ENCODE measurements at places on chromosomes 1 and 21.

GRCh38 chr1:33634806-33635205 lies 162.4 kb downstream of the ZSCAN20 start:
- DNase-seq = peak; percentile 41

DNA sequence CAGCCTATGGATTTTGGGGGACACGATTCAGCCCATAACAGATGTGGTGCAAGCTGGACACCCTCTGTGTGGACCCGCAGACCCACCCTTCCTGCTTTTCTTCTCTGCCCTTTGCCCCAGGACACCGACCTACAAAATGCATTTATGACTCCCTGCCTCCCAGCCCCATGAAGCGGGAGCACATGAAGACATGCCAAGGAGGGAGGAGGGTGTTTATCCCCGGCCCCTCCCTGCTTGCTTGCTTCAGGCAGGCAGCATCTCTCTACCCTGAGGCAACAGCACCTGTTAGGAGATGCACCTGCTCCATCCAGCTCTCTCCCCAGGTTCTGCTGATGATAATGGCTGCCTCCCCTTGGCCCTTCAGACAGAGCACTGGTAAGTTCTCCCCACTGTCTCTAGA lies 187.5 kb downstream of the PSMG1 start:
- no peak for DNase-seq

DNA sequence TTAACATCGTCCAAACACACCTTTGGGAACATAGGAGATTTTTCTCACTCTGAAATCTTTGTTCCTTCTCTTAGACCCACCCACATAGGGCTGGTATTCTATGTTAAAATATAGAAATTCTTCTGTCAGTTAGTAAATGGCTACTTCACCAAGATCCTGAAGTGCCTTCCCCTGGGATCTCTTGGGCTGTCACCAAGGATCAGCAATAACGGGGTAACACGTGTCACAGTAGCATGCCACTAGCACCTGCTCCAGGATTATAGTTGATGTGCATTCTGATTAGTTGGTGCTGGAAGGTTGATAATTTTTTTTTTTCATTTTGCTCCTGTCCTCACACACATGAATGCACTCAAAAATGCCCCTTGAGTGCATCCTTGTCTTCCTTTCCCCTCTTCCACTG lies 298.7 kb downstream of the NTNG1 start:
- no peak for DNase-seq

DNA sequence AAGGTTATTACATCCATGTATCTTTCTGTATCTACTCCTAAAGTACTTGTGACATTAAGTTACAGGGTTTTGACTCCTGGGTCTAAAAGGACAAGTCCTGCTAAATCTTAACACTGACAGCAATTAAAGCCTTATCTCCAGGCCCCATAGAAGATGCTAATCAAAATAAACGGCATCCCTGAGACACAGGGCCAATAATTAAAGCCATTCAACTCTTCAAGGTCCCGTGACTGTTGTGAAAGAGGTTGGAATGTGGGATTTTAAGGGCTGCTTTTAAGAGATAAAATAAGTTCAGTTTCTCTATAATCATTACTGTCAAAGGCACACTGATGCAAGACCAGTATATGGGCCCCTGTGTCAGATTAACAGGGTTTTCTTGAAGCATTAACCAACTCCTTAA lies 8.3 kb downstream of the DNAI4 start:
- DNase-seq = no peak

- DNase-seq = no peak
Measured at GRCh38 chr1:157399343-157399983, 152.9 kb downstream of the FCRL5 start.

DNA sequence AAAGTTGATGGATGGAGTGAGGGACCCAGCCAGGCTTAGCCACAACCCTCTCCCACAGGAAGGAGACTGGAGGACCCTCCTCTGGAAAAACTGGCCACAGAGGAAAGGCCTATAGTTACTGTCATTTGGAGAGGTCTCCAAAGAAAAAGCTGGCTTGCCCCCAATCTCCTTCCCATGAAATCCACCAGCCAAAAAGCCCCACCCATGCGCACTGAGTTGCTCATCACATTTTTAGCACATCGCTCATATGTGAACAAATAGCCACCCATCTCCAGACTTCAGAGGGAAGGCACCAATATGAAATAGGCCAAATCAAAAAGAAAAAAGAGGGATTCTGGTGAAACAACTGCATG lies 36.9 kb upstream of the QSOX1 start:
- DNase-seq = no peak

- no peak for DNase-seq
Measured at GRCh38 chr1:107076841-107077240, 20.4 kb downstream of the PRMT6 start.

DNA sequence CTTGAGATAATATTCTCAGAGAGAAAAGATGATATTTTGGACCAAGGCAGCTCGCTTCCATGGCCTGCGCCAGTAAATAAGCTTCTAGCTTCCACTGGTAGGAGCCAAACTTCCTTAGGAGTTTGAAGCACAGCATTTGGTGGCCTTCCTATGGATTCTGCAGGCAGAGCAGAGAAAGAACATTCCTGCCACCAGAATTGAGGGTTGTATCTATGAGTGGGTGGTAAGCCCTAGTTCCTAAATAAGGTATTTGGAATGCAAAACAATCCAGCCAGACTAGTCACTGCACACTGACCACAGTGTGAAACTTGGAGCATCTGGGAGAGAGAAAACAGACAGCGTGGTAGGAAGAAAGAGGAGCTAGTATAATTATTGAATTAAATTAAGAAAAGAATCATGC lies 54.1 kb upstream of the BCAR3 start:
- no peak for DNase-seq

GRCh38 chr1:87203904-87204303 lies 124.8 kb upstream of the LMO4 start:
- DNase-seq = no peak

GRCh38 chr1:168834225-168834872 lies 105.3 kb upstream of the DPT start:
- DNase-seq = no peak

DNA sequence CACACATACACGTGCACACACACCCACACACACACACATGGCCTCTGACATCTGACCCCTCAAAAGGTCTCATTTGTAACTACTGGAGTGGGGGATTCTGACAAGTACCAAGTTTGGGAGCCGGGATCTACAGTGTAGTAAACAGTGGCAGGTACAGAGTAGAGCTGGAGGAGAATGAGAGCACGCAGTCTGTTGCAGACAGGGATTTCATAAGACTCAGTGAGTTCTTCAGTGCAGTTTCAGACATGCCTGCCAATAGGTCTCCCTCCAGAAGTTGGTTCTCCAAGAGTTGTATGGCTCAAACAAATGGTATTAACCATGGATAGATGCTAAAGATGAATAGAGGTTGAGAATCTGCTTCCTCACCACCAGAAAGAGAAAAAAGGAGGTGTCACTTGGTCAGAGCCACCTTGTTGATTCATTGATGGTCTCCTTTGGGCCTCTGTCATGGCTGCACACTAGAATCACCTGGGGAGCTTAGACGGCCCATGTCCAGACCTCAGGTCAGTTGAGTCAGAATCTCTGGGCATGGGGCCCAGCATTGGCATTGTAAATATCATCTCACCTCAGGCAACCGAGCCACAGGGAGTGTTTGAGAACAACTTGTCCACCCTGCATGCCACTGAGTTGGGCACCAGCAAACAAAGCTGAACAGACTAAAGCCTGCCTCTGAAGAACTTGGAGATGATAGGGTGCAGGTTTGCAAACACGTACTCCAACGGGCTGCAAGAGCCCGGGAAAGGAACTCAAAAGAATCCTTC lies 122.1 kb downstream of the EDEM3 start:
- no peak for DNase-seq

DNA sequence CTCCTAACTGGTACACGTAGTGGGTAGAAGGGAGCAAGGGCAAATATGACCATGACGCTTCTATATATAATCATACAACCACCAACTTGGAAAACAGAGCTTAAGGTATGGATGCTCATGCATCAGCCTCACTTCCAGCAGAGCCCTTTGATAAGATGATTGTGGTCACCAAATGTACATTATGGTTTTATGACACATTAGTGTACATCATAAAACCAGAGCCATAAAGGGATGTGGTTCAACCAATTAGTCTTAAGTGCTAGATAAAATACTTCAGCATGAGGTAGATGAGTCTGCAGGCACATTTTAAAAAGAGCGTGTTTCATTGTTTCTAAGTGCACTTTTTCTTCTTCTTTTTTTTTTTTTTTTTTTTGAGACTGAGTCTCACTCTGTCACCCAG lies 43.7 kb downstream of the NIBAN1 start:
- no peak for DNase-seq

DNA sequence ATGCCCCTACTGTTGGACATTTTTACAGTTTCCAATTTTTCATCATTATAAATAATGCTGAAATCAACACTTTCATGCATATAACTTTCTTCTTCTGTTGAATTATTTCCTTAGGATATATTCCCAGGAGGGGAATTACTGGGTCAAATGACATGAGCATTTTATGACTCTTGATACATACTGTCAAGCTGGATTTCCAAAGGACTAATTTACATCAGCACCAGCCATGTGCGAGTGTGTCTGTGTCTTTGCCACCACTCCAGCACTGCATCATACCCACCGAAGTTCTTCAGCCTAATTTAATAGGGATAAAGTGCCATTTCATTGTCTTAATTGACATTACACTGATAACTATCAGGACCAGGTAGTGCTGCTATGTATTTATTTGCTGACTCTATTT lies 146.7 kb downstream of the CSMD2 start:
- no peak for DNase-seq

GRCh38 chr1:199308349-199308846 lies 669.6 kb downstream of the PTPRC start:
- DNase-seq = no peak

Data from liver (tissue), 10 donors.